Cortex of kidney (tissue), 1 donor: ENCODE measurements at places on chromosomes 7 and 10.

DNA sequence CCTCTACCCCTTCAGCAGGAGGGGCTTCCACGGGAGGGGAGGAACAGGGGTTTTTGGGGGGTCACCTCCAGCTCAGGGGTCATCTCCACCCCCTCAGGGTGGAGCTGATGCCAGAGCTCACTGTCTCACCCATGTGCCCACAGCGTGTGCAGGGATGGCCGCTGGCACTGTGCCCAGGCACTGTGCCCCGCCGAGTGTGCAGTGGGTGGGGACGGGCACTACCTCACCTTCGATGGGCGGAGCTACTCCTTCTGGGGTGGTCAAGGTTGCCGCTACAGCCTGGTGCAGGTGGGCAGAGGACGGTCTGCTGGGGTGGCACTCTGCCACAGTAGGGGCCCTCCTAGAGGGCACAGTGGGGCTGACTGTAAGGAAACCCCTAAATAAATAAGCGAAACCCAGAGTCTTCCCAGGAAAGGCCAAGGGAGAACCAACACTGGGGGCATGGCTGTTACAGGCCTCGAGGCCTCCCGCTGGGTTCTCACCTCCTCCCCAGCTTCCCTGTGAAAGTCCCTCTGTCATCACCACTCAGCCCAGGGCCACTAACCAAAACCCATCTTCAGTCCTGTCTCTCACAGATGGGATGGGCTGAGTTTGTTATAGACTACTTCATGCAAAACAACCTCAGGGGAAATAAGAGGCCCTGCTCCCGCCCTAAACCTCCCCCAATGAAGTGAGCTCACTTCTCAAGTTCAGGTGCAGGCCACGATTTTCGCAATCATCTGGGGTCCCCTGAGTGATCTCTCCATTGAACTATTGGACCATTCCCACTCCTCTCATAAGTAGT lies 7.4 kb upstream of the ZNF467 start:
- DNase-seq, result no peak

DNA sequence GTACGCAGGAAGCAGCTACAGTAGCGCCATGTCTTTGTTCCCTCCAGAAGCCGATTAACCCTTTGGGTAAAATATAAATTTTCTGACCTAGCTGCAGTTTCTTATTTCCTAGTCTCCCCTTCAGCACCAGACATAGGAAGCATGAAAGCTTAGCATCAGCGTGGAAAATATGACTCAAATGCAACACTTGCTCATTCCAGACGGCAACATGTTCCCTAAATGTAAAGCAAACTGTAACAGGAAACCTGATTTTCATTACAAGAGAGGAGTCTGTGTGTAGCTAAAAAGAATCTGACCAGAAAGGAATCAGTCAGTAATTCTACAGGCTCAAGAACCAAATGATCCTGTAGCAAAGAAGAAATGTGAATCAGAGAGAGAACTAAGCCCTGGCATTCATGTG lies 219.2 kb downstream of the C7orf25 start:
- no peak for DNase-seq

DNA sequence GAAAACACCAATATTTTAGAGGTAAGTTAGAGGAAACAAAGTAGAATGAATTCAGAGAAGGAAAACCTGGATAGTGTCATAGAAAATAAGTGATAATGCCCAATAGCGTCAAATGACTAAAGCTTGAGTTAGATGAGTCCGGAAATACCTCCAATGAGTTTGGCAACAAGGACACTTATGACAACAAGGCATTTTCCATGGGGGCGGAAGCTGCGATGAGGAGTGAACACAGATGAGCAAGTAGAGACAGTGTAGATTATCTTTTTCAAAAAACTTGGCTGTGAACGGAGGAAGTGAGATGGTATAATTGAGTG lies 383 bp upstream of the R3HCC1L start:
- DNase-seq, result no peak

- DNase-seq, result no peak
Observed at GRCh38 chr7:10116511-10116910, 857.2 kb upstream of the PHF14 start.
